ENCODE measurements at places on chromosomes 3 and 15.

DNA sequence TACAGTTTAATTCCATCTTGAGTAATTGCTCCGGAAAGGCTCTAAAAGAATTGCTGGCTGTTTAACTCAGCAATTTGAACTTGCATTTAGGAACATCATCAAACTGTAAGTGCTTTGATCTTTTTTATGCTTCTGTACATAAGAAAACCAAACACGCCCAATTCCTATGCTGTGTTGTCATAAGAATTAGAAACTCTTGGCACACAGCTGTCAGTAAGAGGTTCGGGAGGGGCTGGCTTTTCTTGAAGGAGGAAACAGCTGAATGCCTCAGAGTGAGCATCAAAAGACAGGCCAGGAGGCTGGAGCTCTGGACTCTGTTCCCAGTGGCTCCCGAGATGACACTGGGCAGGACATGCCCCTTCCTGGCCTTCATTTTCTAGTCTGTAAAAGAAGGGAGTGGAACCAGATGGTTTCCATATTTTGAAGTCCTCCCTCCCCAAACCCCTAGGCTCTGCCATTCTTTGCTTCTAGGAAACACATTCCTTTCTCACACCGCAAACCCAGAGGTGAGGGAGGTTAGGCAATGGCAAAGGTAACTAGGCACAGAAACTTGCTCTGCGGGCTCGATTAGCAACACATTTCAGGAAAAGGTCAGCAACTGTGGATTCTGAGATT is 73.7 kb upstream of the DLG1 start:
- no peak for DNase-seq

DNA sequence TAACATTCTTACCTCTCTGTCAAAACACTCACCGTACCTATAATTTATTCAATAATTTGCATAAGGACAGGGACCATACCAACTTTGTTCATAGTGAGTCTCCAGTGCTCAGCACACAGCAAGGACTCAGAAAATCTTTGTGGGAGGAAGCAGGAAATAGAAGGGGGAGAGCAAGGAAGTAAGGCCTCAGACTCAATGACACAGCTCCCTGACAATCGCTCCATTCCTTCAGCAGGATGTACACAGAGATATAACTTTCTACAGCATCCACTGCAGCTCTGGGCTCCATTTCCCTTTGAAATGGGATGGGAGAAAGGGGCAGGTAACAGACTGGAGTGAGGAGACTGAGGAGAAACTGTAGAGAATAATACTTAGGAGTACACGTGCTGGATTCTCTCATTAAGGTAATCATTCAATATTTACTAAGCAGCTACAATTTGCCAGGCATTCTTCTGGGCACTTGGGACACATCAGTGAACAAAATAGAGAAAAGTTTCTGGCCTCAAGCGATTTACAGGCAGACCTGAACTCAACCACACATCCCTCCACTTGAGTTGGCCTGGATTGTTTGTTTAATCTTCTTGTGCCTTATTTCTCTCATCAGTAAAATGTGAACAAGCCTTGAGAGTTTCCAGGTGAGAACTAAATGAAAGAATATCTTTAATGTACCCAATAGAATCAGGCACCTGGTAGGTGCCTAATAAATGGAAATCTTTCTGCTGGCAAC is 330.3 kb upstream of the THBS1 start:
- DNase-seq = no peak

GRCh38 chr15:29813009-29813408 is 9.3 kb downstream of the TJP1 start:
- DNase-seq = no peak

DNA sequence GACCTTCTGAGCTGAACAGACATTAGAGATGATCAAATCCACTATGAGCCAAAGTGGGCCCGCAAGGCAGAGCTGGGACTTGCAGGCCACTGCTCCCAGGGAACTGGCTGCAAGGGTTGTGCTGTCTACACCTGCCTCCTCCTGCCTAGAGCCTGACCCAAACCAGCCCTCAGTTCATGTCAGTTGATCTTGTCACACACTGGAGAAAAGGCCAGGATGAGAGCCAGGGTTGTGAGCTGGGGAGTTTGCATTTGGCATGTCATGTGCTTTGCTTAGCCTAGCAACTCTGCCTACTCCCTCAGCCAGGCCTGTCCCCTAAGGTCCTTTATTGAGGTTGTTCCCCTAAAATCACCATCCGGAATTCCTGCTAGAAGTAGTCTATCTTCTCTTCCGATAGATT is 67.8 kb downstream of the RAB11A start:
- no peak for DNase-seq
